CD8-positive, alpha-beta memory T cell (primary cell): ENCODE measurements at places on chromosomes 11 and 22. TPM values are rescaled to one million over a fixed set of nuclear protein-coding genes. Genes with fewer than 3 reads are reported as not detected.

- no peak for DNase-seq
Measured at GRCh38 chr11:877565-877964, 33.0 kb downstream of the CHID1 start.

GRCh38 chr11:121655537-121656327 is 203.0 kb upstream of the SORL1-AS1 start:
- DNase-seq: peak; percentile 41

DNA sequence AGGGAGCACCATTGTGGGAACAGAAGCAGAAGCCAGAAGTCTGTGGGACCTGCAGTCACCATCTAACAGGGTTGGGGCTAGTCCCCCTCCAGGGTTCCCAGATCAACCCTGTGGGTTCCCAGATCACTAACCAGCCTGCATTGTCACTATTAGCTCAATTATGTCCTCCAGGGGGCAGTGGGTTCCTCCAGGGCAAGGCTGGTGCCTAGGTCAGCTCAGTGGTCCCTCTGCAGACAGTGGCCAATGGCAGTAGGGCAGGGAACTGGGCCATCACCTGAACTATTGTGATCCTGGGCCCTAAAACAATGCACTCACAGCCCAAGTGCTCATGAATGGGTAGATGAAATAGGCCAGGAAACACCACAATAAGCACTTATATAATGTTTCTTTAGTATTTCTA is 18.8 kb upstream of the PRSS23 start:
- no peak for DNase-seq

DNA sequence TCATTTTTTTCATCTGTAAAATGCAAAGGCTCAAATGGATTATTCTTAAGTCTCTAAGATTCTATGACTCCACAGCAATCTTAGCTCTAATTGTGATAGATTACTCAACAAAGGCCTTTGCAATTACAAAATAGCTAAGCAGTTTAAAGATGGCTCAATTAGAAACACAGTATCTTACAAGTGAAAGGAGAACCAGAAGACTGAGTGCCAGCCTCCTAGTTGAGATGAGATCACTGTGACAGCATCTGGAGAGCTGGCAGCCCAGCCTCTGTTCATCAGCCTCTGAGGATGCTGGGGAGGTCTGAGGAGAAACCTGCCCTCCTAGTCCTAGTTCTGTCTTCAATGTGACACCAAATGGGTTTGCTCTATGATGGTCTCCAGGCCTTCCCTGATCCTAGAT is 158.4 kb upstream of the NARS2 start:
- no peak for DNase-seq

DNA sequence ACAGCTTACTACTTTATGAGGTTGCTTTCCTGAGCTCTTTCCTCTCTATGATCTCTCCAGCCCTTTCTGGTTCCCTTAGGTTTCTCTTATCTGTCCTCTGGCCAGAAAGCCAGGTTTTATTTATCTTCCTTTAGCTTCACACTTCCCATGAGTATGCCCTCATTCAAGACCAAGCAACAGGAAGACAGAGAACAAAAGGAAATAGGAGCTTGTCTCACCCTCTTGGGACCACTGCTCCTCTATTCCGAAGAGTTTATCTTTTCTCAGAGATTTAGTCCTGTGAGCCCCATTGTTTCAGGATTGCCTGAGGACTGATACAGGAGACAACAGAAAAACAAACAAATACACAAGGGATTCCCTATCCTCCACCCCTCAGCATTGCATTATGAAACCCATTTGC is 62.4 kb upstream of the CCDC179 start:
- DNase-seq: no peak

DNA sequence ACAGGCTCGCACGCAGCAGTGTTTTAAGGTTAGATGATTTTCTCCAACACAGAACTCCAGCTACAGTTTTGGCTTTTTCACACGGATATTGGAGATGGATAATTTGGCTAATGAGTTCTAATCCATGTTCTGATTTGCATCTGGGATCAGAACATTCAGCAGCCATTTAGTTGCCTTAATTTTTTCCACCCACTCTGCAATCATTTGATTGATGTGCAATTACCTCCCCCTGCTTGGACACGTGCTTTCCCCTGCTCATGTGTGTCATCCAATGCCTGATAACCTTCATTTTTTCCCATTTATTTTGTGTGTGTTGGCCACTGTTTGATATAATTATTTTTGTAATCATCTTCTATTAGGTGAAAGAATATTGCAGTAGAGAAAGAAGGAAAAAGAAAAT is 257.8 kb downstream of the ST3GAL4 start:
- DNase-seq: no peak

- no peak for DNase-seq
Measured at GRCh38 chr11:16336721-16337120, 19.6 kb downstream of the SOX6 start.

DNA sequence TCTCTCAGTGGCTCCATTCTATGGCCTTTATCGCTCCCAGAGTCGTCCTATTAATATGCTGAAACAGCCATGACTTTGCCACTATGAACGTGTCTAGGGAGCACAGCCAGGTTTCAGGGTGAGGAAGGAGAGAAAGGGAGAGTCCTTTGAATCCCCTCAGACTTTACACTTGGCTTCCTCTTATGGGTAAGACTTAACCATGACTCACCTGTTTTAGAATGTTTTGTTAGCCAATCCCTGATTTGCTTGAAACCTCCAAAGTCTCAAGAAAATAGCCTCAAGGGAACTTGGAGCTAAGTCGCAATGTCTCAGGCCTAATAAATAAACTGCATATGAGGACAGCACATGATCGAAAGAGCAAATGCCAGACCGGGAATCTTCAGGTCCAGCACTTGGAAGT is 131.2 kb upstream of the RCN1 start:
- DNase-seq: no peak

GRCh38 chr11:64081745-64082442 is 46.2 kb downstream of the FLRT1 start:
- no peak for DNase-seq

DNA sequence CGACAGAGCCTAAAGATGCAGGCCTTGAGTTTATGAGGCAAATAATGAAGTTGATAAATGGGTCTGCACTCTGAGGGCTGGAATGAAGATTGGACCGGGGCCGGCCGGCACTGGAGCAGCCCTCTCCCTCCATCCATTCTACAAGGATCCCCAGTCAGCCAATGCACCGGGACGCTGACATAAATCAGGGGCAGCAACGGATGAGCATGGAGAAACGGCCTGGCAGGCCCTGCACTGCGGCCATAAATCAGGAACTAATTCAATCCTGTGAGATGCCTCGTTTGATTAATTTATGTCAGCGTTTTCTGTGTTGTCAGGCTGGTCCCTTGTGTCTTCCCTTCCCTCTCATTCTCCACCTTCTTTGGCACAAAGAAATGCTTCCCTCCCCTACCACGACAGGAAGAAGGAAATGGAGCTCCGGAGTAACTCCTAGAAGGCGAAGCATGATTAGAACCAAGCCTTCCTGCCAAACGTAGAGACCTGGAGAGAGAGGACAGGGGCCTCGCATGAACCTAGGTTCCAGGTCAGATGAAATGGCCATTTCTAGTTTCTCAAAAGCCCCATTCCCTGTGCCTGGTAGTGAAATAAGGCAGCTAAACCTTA is 358.4 kb downstream of the OPCML start:
- no peak for DNase-seq

- DNase-seq: no peak
Measured at GRCh38 chr11:776561-777287, 563 bp downstream of the GATD1 start.

The TRIM49D2 gene
- not detected for total RNA-seq

The MRGPRE gene
- total RNA-seq: not detected

The DDX17 gene
- 358 TPM for total RNA-seq

The OR51I1 gene
- not detected for total RNA-seq

The OR51B2 gene
- not detected for total RNA-seq

The GDPD4 gene
- not detected for total RNA-seq
